Activated CD8-positive, alpha-beta memory T cell treated with anti-CD3 and anti-CD28 coated beads for 4 hours (primary cell): ENCODE measurements at places on chromosomes 3 and 15.

DNA sequence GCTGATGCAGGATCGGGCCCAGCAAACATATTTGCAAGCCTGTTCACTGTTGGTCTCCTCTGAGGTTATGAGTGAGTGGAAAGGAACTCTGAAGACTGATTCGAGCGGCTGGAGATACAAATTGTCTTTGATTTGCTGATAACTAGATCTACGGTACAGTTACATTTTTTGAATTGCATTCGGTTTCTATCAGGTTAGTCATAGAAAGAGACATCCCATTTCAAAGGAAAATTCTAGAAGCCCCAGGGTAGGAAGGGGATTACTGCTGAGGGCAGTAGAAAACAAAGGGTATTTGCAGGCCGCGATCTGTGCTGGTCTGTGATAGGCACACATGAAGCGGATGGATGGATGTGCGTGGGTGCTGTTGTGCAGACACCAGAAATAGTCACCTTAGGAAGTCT lies 228.4 kb downstream of the ITPR1 start:
- DNase-seq, result no peak

DNA sequence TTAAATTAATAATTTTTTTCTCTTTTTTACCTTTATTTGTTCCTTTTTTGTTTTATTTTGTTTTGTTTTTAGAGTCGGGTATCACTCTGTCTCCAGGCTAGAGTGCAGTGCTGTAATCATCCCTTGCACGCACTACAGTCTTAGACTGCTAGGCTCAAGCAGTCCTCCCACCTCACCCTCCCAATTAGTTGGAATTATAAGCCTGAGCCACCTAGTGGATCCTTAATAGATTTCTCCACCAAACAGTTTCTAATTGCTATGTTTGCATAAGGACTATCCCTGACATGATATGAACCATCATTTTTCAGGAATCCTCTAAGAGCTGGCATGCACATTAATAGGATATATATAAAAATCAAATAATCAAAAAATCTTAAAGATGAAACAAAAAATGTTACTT lies 993.2 kb downstream of the OTOL1 start:
- DNase-seq, result no peak

DNA sequence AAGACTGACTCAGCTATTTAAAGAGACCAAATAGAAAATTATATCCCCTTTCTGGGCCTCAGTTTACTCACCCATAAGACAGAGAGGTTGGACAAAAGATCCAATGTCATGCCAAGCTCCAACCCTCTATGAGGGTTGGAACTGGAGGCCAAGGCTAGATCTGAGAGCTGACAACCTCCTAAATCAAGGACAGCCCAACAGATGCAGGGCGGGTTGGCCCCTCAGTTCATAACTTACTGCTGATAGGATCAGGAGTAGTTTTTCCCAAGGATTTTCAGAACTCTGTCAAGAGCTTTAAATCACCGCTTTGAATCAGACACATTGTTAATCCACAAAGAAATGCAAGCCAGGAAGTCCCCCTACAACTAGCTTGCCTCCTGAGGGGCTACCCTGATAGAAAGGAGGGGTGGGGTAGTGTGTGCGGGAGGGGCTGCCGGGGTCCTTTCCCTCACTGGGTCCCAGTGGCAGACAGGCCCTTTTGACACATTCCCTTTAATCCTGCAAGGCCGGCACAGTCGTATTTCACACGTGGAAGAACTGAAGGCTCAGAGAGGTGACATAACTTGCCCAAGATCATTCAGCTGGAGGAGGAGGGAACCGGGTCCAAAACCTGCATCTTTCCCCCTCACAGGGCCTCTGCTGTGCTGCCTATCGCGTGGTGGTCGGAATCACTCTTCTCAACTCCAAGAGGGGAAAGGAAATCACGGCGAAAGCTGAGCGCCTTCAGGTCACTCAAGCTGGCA lies 21.4 kb downstream of the BMF start:
- no peak for DNase-seq

DNA sequence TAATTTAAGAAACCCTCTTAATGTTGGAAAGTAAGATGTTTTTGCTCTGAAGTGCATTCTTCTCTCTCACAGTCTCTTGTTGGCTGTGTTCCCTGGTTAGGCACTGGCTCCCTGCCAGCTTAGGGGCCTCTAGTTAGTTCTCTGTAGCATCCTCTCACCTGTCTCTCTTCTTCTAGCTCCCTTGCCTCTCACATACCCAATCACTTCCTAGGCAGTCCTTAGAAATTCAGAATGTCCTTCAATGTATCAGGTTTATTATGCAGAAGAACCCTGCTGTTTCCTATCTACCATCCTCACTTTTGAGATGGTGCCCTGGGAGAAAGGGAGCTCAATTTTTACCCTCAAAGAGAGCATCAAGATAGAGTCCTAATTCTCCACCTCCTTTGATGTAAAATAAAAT lies 36.2 kb upstream of the CPNE4 start:
- DNase-seq, result no peak

DNA sequence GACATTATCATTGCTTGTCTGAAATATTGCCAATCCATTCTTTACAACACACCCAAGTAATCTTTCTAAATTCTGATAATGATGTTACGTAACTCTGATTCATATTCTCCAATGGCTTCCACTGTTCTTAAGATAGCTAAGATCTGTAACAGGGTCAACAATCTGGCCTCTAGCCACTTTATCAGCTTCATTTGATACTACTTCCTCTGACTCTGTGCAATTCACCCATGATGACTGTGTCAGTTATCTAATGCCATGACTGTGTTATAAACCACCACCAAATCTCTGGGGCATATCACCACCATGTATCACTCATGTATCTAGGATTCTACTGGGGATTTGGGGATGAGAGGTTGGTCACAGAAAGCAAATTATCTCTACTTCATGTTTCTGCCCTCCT lies 44.0 kb downstream of the CD200 start:
- DNase-seq, result no peak

DNA sequence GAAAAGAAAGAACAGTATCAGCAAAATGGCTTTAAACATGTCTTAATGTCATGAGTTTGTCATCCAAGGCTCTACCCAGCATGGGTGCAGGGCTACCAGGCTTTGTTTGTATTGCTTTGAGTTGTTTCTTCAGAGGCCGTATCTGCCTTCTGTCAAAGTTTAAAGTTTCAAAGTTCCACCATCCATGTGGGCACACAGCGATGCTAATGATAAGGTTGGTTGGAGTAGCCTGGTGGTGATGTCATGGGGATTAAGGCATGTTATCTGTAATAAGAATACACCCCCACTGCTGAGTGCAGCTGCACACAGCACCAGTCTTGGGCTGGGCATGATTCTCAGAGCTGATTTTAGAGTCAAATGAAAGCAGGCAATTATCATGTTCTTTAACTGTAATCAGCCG lies 72.0 kb upstream of the LRTM1 start:
- no peak for DNase-seq

GRCh38 chr15:58525991-58526421 lies 94.2 kb downstream of the LIPC start:
- no peak for DNase-seq

DNA sequence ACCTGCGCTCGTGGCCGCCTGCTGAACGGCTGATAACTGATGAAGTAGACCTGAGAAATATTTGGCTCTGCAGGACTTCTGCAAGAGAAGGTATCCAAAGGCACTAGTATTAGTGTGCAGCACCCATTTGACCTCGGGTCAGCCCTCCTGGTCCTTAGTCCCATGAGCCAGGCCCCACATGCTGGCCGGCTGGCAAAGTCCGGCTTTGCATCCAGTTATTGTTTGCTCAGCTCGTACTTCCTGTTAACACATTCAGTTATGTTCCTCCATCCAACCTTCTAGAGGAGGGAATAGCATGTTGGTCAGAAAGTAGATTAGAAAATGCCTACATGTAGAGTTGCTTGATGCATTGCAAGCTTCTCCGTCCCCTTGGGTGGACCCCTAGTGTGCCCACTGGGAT lies 385.7 kb upstream of the RGMA start:
- no peak for DNase-seq

- DNase-seq, result no peak
These were observed 263.9 kb downstream of the FAM43A start for GRCh38 chr3:194949592-194949991.

GRCh38 chr15:92901995-92902394 lies 1.9 kb downstream of the CHD2 start:
- no peak for DNase-seq

GRCh38 chr3:31724651-31725050 lies 191.9 kb downstream of the STT3B start:
- no peak for DNase-seq

- DNase-seq, result no peak
These were observed 389 bp downstream of the ARPC4 start for GRCh38 chr3:9793161-9793781.

- DNase-seq, result peak; percentile 19
These were observed 794 bp downstream of the ARPP19 start for GRCh38 chr15:52567871-52568600.

DNA sequence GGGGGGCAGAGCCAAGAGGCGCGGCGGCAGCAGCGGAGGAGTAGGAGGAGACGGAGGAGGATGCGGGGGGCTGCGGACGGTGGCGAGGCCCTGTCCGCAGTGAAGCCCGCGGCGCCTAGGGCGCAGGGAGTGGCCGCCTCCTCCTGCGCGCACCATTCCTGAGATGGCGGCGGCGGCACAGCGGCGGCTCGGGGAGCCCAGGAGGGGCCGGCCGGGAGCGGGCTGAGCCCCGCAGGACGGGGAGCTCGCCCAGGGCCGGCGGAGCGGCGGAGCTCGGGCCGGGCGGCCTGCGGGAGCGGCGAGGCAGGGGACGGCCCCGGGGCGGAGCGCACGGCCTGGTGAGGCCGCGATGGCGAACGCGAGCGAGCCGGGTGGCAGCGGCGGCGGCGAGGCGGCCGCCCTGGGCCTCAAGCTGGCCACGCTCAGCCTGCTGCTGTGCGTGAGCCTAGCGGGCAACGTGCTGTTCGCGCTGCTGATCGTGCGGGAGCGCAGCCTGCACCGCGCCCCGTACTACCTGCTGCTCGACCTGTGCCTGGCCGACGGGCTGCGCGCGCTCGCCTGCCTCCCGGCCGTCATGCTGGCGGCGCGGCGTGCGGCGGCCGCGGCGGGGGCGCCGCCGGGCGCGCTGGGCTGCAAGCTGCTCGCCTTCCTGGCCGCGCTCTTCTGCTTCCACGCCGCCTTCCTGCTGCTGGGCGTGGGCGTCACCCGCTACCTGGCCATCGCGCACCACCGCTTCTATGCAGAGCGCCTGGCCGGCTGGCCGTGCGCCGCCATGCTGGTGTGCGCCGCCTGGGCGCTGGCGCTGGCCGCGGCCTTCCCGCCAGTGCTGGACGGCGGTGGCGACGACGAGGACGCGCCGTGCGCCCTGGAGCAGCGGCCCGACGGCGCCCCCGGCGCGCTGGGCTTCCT lies at the start of gene GPR27:
Gene GPR27 (plus strand): TSS at position 155 of the 909 bp plus-strand sequence. CDS start 195 bp downstream, at position 350.
- DNase-seq, result no peak

DNA sequence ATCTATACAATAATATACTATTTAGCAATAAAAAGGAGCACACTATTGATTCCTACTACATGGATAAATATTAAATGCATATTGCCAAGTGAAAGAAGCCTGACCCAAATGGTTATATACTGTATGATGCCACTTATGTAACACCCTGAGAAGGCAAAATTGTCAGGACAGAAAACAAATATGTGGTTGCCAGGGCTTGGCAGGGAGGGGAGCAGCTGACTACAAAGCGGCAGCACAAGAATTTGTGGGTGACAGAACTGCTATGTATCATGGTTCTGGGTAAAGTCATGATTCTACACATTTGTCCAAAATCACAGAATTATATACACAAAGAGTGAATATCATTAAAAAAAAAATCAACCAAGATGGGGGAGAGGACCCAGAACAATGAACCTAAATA lies 22.5 kb downstream of the TBC1D2B start:
- no peak for DNase-seq

DNA sequence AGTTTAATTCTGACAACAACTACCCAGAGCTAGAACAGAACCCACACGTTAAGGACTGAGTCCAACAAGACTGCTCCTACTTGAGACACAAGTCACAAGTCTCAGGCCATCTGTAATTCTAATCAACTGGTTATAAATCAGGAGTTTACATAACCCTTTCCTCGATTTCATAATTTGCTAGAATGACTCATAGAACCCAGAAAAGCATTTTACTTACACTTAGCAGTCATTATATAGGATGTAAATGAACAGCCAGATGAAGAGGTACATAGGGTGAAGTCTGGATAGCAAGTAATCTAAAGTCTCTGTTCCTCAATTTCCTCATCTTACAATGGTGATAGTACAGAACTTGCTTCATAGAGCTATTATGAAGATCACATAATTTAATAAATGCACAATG lies 1018.2 kb downstream of the DIPK2A start:
- DNase-seq, result no peak

- no peak for DNase-seq
These were observed 3.6 kb upstream of the CLDN16 start for GRCh38 chr3:190384309-190384756.

DNA sequence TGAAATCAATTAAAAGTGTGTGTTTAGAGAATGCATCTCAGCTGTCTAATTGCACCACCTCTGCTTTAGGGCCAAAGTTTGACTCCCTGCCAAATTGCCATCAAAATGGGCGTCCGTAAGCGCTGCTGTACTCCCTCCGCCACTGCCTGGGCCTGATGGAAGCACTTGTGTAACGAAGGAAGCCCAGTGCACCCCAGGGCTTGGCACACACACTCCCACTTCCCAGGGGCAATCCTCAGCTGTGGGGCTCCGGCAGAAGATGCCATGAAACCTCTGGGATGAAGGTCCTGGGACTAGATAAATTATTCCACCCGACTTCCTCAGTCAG lies 137.8 kb downstream of the RORA start:
- DNase-seq, result no peak

- no peak for DNase-seq
These were observed 21.8 kb downstream of the PCOLCE2 start for GRCh38 chr3:142866841-142867631.

- DNase-seq, result no peak
These were observed 3.9 kb upstream of the CCDC9B start for GRCh38 chr15:40344631-40345120.

DNA sequence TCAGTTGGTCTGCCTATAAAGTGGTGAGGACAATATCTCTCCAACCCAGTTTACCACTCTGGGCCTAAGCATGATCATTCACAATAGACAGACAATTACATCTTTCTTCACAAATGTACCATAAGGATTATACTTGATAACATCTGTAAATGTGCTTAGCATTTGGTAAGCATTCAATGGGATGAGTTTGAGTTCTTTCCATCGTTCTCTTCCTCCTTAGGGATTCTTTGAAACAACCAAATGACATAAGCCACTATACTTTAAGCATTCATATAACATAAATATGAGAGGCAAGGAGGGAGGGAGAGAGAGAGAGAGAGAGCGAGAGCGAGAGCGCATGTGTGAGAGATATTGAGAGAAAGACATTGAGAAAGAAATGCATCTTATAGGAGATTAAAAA lies 303.3 kb upstream of the CBLB start:
- DNase-seq, result no peak

GRCh38 chr15:79027532-79028410 lies 62.8 kb downstream of the RASGRF1 start:
- no peak for DNase-seq

GRCh38 chr3:44954962-44955361 lies 21.0 kb downstream of the ZDHHC3 start:
- no peak for DNase-seq

- DNase-seq, result no peak
These were observed 685.0 kb downstream of the PDCD6IP start for GRCh38 chr3:34483311-34483887.

- no peak for DNase-seq
These were observed 49.1 kb downstream of the CA12 start for GRCh38 chr15:63332367-63333124.
